A549 (cell line): ENCODE measurements at places on chromosomes 11 and 22.

- no peak for DNase-seq
These were observed 64.2 kb upstream of the KCNQ1OT1 start for GRCh38 chr11:2763984-2764383.

DNA sequence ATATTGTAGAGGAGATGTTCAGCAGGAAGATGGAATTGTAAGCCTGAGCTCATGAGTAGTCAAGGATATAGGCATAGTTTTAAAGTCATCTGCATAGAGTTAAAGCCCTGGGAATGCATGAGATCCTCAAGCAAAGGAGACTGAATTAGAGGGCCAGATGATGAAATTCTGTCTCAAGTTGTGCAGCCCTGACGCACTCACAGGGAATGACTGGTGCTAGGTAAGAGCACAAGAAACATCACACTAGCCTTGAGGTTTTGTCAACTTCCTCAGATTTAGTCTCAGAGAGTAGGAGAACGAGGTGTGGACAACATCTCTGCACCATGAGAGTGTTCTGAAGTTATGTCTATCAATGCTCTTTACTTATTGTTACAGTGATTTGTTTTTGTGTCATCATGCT, 5.8 kb downstream of the RAB38 start:
- DNase-seq, result no peak

GRCh38 chr11:77040401-77040777, 6.2 kb downstream of the B3GNT6 start:
- no peak for DNase-seq

DNA sequence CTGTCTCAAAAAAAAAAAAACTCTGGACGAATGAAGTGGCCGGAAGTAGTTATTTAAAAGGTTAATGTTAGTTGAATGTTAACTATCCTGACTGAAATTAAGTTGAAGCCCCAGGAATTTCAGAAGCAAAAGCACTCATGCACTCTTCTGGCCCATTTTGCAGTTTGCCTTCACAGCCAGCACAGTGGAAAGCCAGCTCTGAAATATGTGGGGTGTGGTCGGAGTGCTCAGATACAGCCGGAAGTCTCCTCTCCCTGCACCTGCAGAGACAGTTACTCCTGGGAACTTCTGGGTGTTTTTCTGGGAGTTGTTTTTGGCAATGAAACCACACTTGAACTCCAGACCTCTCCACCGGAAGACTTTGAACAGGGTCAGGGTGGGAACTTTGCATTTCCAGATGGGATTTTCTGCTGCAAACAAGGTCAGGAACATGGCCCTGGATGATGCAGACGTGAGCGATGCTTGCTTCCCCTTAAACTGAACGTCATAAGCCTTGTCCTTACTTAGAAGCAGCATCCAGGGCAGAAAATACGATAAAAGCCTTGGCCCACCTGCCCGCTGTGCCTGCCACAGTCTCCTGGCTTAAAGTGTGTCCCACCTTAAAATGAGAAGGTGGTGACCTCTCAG, 21.5 kb upstream of the CABP2 start:
- no peak for DNase-seq

DNA sequence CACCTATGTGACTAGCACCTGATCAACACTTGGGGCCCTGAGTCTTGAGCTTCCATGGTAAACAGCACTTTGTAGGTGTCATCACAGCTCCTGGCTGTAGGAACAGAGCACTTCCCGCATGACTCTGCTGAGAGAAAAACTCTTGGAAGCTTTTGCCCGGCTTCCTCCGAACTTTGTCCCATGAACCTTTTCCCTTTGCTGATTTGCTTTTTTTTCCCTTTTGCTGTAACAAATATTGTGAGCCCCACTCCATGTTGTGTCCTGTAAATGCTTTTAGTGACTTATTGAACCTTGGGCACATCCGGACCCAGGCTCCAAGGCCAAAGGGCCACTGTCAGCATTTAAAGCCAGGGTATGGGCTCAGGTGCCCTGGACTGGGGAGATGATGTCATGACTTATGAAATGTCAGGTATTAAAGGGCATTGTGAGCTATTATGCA, 391.1 kb downstream of the TENM4 start:
- no peak for DNase-seq

GRCh38 chr11:72221386-72222075, 3.0 kb upstream of the INPPL1 start:
- no peak for DNase-seq

GRCh38 chr22:42860968-42861367, 3.9 kb upstream of the ARFGAP3 start:
- no peak for DNase-seq

- DNase-seq, result peak; percentile 6
These were observed 2.2 kb upstream of the RFPL2 start for GRCh38 chr22:32206774-32207758.

DNA sequence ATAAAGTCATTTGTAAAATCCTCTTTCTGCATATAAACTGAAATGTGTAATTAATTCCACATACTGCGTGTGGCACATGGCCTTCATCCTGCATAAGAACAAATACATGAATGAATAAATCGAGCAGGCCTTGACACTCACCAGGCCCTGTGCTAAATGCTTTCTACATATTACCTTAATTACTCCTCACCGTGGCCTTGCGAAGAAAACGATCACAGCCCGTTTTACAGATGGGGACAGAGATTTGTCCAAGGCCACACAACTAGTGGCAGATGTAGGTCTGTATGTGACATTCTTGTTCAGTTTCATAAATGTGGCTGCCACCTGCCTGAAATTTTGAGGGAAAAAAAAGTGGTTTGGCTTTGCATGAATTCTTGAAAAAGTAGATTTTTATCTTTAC, 5.8 kb upstream of the CCND1 start:
- DNase-seq, result no peak

- DNase-seq, result no peak
These were observed 91.2 kb downstream of the DSCAML1 start for GRCh38 chr11:117705866-117706265.

GRCh38 chr11:59069087-59069486, 17.0 kb upstream of the GLYATL1B start:
- DNase-seq, result no peak

GRCh38 chr11:126113515-126113957, 50.9 kb upstream of the CDON start:
- peak; percentile 66 for DNase-seq

DNA sequence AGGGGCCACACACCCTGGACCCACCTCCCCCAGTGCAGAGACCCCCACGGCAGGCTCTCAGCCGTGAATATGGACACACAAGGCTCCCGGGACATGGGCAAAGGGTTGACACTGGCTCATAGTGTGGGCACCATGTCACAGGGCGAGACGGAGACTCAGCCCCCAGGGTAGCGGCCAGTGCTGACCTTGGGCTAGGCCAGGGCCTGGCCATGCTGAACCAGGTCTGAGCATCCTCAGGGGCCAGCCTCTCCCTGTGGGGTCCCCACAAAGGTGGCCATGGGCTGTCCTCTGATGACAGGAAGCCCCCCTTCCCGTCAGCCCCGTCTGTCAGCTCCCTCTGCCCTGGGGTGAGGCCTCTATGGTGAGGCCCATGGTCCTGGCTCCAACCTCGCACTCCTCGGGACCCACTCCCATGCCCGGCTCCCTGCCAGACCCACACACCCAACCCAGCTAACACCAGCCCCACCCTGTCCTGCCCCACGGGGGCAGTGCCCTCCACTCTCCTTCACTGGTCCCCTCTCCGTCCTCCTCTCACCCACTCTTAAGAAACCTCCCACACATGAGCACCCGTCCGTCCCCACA, 19.0 kb upstream of the PRODH start:
- no peak for DNase-seq

DNA sequence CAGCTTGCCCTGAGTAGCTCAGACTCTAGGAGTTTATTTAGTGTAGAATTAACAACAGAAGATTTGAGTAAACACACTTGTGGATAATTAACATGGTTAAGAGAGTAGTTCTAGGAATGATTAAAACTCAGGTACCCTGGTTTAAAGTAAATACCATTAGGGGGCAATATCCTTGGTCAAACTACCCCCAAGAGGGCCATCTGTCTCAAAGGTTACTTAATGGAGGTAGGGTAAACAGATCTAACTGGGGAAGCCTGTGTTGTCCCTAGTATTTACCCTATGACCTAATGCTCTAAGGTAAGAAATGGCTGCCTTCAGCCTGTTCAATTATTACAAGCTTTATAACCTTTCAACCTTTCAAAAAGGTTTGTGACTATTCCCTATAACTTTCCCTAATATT, 10.6 kb upstream of the GLYATL1 start:
- DNase-seq, result no peak

GRCh38 chr11:19225123-19225522, 15.6 kb downstream of the E2F8 start:
- no peak for DNase-seq

GRCh38 chr11:118291477-118292135, 12.9 kb upstream of the CD3E start:
- DNase-seq, result no peak

DNA sequence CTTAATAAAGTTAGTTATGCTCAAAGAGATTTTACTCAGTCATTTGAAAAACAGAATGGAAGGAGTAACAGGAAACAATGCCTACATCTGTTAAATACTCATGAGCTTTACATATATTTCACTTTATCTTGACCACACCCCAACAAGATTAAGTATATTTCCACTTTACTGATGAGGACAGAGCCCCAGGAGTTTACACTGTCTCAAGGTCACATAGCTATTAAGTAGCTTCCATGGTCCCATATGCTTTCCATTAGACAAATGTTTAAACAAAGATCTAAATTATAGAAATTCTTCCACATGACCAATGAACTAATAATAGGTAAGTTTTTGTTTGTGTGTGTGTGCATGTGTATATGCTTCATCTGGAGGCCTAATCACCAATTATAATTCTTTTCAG, 30.2 kb downstream of the MRTFA start:
- DNase-seq, result no peak

DNA sequence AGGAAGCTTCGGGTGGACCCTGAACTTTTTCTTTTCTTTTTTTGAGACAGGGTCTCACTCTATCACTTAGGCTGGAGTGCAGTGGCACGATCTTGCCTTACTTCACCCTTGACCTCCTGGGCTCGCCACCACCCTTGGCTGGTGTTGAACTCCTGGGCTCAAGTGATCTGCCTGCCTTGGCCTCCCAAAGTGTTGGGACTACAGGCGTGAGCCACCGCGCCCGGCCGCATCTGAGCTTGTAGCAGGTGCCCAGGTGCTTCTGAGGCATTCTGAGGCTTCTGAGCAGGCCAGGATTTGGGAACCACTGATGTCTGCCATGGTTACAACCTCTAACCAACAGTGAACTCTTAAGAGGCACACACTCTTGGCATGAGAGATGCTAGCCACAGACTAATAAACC, 5.1 kb downstream of the USP35 start:
- DNase-seq, result no peak

- DNase-seq, result no peak
These were observed 117.8 kb downstream of the WNT11 start for GRCh38 chr11:76088511-76088910.

DNA sequence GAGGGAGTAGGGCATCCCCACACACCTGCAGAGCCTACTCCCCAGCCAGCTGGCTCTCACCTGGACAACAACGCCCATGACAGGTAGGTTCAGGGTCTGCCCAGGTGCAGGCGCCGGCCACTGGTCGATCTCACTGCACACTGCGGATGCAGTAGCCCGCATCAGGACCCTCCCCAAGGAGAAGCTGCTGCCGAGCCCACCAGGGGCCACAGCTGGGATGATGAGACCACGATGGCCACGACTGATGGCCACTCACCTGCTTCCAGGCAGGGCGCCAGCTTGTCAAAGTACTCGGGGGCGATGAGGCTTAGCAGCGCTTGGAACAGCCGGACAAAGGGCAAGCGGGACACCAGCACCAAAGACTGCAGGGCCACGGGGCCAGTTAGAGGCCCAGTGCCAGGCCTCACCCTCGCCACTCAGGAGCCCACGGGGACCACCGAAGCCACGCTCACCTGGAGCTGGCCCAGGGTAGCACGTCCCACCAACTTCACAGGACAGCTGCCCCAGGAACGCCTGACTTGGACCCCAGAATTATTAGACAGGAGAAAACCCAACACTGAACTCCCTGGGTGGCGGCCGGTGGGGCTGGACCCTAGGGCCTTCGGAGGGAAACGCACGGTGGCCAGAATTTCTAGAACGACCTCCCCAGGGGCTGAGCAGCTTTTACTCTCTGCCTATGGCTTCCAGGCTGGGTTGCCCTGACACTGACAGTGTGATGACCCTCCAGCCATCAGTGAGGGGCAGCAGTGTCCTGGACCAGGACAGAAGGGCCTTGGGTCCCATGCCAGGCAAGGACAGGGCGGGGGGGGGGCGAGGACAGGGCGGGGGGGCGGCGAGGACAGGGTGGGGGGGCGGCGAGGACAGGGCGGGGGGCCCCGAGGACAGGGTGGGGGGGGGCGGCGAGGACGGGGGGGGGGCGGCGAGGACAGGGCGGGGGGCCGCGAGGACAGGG, 8.9 kb upstream of the PLXNB2 start:
- DNase-seq, result no peak

DNA sequence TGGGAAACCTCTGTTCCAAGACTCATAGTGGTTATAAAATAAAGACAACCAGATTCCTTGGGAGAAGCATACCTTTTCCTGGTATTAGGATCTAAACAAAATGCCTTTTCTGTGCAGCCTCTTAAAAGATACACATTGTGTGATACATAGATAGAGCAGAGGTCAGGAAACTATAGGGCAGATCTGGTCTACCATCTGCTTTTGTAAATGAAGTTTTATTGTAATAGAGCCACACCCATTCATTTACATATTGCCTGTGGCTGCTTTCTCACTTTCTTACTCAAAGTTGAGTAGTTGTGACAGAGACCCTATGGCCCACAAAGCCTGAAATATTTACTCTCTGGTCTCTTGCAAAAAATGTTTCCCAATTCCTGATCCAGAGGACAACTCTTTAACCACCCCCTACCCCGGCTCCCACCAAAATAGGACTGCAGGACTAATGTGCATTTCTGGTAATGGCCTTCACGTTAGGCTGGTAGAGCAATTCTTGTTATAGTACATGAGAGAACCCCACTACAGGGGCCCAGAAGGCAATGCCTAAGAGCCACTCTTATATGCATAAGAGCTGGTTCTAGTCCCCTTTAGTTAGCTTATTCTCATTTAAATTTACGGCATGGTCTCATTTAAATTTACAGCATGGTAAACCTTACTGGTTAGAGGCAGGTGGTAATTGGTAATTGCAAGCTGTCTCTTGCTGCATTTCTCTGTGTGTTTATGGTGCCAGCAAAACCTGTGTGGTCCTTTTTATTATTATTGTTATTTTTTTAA, 76.8 kb upstream of the YWHAH start:
- DNase-seq, result no peak

DNA sequence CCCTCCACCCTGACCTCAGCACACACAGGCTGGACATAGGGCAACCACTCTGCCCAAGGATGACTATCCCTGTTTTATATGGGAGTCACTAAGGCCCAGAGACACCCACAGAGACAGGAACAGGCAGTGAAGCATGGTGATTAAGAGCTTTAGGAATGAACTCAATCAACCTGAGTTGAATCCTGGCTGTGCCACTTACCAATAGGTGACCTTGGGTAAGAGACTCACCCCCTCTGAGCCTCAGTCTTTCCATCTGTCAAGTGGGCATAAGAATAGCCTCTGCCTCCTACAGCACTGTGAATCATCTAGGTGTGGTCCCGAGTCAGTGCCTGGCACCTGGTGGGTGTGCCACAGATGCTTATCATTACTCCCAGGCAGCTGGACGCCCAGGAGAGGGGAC, 6.8 kb downstream of the CRYBB1 start:
- peak; percentile 9 for DNase-seq
